ENCODE measurements at places on chromosomes 12 and 14. TPM values are rescaled to one million over a fixed set of nuclear protein-coding genes. Genes with fewer than 3 reads are reported as not detected.

Gene TAS2R7
- total RNA-seq, result not detected

Gene OASL
- 0.22 TPM for total RNA-seq

DNA sequence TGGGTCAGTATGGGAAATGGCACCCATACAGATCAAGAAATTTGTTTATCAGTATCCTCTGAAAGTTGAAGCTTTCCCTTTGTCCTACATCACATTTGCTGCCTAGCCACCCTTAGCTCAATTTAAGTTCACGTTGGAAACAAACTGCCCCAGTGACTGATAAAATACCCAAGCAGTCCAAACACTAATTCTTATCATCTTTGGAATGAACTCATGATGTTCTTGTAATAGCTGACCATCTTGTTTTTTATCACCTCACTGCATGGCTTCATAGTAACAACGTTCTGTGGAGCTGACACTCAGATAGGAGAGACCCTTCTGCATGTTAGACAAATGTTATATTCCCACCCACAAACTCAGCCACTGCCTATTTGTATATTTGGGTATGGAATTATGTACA, 93.4 kb downstream of the GPR135 start:
- peaks cover 4% of the 10 kb centered on the region for H3K36me3 ChIP-seq
- H3K4me1 ChIP-seq, result peaks cover 9% of the 10 kb centered on the region
- H3K27me3 ChIP-seq, result no peaks in the 10 kb centered on the region
- H3K27ac ChIP-seq, result no peak overlapping the region
- H3K4me3 ChIP-seq, result no peak overlapping the region

GRCh38 chr12:63068857-63069442, 82.1 kb downstream of the AVPR1A start:
- no peaks in the 10 kb centered on the region for H3K36me3 ChIP-seq
- peaks cover 7% of the 10 kb centered on the region for H3K4me1 ChIP-seq
- peak; percentile 33 for DNase-seq

DNA sequence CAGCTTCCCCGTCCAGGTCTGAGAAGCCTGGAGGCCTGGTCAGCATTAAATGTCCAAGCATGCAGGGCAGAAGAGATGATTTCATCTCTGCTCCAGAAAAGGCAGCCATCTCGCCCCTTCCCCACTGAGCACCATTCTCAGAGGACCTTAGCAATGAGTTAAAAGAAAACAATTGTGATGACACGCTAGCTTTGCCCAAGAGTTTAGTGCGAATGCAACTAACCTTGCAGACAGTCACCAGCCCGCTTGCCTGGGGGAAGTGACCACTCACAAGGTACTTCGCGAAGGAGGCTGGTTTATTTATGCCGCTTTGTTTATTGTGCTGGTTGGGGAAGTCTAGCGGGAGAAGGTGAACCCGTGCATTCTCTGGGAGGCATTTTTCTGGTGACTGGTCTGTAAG, 170.7 kb downstream of the RBM19 start:
- no peak overlapping the region for H3K4me3 ChIP-seq
- no peaks in the 10 kb centered on the region for H3K36me3 ChIP-seq
- H3K4me1 ChIP-seq, result peaks cover 24% of the 10 kb centered on the region
- no peak overlapping the region for H3K27ac ChIP-seq

DNA sequence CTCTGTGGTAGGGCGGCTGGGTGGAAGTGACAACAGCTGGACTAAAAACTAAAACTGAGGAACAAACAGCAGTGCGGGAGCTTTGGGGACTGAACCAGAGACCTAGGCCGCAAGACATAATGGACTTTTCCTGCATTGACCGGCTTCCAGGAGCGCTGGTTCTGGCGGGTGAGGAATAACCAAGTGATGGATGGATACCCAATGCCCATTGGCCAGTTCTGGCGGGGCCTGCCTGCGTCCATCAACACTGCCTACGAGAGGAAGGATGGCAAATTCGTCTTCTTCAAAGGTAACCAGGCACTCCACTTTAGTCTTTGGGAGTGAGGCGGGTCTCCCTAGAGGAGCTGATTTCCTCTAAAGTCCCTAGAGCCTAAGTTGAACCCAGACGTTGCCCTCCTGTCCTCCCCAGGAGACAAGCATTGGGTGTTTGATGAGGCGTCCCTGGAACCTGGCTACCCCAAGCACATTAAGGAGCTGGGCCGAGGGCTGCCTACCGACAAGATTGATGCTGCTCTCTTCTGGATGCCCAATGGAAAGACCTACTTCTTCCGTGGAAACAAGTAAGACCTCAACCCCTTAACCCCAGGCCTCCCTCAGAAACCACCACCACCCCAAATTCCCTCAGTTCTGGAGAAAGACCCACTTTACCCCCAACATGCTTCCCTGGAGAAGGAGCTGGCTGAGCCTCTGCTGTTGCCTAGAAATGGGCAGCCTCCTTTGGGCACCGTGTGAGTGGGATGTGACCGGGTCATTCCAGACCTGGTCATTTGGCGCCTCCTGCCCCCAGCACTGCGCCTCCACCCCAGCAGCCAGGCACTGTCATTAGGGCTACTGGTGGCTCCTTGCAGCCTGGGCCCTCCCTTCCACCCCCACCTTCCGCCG, 8.1 kb downstream of the MMP14 start:
- no peak for DNase-seq
- no peak overlapping the region for H3K4me3 ChIP-seq
- H3K36me3 ChIP-seq, result no peaks in the 10 kb centered on the region
- H3K27ac ChIP-seq, result no peak overlapping the region

All from HepG2 (cell line).